Esophagus squamous epithelium (tissue), 5 donors: ENCODE measurements at places on chromosomes 3 and 15.

GRCh38 chr3:175716446-175716845 lies 857.3 kb downstream of the NAALADL2 start:
- DNase-seq = no peak

DNA sequence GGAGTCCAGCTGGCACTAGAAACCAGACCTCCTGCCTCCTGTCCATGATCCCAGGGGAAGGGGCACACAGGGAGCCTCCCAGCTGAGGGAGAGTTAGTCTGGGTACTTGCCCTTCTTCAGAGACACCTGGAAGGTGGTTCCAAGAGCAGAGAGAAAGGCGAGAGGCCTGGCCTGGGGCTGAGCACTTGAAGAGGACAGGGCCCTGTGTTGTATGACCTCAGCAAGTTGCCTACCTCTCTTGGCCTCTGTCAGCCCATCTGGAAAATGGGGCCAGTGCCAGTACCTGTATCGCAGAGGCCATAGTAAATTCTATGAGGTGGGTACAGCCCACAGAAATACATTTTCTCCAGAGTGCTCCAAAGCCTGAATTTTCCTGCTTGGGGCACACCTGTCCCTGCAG lies 19.5 kb downstream of the PTH1R start:
- no peak for DNase-seq

DNA sequence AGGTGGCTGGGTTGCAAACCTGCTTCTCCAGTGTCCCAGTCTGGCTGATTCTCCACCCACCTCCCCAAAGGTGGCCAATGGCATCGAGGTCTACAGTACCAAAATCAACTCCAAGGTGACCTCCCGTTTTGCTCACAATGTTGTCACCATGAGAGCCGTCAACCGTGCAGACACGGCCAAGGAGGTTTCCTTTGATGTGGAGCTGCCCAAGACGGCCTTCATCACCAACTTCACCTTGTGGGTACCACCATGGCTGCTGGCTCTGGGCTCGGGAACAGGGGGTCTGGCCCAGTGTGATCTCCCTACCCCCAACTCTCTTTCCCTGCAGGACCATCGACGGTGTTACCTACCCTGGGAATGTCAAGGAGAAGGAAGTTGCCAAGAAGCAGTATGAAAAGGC lies 1.8 kb downstream of the ITIH3 start:
- no peak for DNase-seq

- no peak for DNase-seq
These were observed 8.1 kb downstream of the ABTB1 start for GRCh38 chr3:127680798-127681221.

DNA sequence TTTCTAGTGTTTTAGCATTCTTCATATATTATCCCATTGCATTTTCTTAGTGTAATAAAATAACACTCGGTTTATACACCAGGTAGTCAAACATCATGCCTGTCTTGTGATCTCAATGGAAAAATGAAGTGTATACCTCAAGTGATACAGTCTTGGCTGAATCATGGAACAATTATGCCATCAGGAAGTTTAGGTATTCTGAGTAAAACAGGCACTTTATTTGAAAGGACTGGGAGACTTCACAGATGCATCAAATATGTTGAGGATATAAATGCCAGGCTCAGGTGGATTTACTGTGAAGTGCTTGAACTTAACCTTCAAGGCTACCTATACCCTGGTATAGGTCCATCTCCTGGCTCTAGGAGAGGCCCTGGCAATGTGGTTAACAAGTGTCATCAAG lies 8.5 kb downstream of the TGFBR2 start:
- no peak for DNase-seq

DNA sequence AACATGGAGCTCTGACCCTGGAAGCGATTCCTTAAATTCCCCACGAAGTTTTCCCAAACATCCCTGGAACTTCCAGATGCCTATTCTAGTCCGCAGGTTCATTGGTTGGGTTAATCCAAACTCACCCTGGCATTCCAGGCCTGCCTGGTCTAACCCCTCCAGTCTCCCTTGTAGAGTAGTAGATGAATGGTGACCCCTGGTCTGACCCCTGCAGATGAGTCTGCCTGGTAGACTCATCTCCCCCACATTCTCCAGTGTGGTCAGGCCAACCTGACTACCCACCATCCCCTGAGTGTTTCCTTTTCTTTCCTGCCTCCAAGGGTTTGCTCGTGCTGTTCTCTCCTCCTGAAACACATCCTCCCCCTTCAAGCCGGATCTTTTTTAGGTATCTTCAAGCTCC lies 10.8 kb upstream of the HRH1 start:
- no peak for DNase-seq

DNA sequence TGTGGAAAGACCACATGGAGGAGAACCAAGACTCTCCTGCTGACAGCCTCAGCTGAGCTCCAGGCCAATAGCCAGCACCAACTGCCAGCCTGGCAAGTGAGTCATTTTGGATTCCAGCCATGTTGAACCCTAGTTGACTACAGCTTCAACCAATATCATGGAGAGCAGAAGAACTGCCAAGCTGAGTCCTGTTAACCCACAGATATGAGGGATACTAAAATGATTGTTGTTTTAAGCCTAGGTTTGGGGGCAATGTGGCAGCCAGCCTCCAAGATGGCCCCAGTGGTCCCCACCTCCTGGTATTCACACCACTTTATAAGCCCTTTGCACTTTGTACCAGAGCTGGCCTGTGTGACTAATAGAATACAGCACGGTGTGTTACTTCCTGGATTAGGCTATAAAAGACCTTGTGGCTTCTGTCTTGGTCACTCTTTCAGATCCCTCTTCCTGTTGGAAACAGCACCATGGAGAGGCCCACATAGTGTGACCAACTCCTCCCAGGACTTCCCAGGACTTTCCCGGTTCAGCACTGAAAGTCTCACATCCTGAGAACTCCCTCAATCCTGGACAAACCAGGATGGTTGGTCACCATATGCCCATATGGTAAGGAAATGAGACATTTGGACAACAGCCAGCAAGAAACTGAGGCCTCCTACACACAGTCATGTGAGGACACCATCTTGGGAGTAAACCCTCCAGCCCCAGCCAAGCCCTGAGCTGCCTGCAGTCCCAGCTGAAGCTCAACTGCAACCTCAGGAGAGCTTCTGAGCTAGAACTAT lies 32.4 kb upstream of the CDV3 start:
- no peak for DNase-seq

DNA sequence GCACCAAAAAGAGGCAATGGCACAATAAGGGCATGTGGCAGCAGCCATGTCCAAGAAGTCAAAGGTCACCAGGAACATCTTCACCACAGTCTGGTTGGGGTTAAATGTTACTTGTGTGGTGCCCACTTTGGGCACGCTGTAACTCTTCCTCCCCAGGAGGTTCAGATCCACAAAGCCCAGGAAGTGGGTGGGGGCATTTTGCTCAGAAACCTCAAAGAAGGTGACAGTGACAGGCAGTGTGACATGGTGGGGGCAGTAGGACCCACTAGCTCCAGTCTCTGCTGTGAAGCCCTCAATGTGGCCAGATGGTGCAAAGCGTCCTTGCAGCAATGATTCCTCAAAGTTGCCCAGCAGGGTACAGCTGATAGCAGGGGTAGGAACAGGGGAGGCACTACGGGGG lies 5.8 kb downstream of the ZNF80 start:
- DNase-seq = no peak
